ENCODE measurements at places on chromosomes 5 and 9.

- DNase-seq, result no peak
These were observed 10.2 kb downstream of the AQP3 start for GRCh38 chr9:33437205-33437604.

- no peak for DNase-seq
These were observed 364.1 kb upstream of the RORB start for GRCh38 chr9:74132986-74133385.

GRCh38 chr5:141359790-141360426, at the start of gene PCDHGB2:
PCDHGB2 (plus strand) TSS chr5:141359994; CDS start chr5:141360136, 142 bp downstream.
- DNase-seq, result no peak

DNA sequence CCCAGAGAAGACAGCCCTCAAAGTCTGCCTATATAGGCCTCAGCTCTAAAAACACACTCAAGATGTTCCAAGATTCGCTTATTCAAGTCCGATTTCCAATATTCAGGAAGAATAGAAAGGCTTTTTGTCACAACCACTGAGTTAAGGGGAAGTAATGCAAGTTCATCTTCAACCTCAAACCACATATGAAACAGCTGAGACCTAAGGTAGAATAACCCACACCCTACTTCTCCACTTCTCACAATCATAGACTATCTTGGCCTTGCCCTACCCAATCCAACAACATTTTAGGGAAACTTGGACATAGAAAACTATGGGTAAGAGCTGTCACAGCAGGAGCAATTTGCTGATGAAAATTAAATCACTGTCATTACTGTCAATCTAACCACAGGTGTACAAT, 152.0 kb upstream of the LRRTM2 start:
- no peak for DNase-seq

DNA sequence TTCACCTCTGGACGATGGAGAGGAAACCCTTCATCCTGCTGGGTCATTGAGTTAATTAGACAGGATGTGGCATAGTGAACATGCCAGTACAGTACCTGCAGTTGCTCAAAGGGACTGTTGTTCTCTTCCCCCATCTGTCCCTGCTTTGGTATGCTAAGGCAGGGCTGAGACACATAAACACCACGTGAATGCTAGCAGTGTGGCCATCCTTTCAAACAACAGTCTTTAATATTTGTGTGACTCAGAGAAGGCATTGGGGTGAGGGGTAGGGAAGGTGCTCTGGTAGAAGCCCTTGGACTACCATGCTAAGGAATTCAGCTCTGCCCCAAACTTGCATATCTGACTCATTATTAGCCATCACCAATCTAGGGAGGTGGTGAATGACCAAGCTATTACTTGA, 180.2 kb upstream of the ZNF618 start:
- no peak for DNase-seq

GRCh38 chr5:176536902-176537553, at the start of gene RNF44:
RNF44 (minus strand) TSS chr5:176537402; CDS start chr5:176532472, 4,930 bp downstream.
- DNase-seq, result peak; percentile 98

DNA sequence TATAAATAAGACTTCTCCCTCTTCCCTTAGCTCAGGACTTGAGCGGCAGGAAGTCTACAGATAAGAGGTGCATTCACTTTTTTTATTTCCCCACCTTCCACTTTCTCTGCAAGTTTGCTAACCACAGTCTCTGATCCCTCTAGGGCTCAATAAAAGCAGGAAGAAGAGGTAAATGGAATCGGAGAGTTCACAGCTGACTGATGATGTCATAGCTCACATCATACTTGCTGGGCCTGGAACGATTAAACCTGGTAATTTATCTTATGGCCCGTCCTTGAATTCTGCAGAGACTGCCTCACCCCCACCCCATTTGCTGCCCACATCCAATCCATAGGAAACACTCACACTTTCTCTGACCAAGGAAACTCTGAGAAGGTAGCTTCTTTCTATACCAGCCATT, 62.9 kb downstream of the DRD1 start:
- DNase-seq, result no peak

DNA sequence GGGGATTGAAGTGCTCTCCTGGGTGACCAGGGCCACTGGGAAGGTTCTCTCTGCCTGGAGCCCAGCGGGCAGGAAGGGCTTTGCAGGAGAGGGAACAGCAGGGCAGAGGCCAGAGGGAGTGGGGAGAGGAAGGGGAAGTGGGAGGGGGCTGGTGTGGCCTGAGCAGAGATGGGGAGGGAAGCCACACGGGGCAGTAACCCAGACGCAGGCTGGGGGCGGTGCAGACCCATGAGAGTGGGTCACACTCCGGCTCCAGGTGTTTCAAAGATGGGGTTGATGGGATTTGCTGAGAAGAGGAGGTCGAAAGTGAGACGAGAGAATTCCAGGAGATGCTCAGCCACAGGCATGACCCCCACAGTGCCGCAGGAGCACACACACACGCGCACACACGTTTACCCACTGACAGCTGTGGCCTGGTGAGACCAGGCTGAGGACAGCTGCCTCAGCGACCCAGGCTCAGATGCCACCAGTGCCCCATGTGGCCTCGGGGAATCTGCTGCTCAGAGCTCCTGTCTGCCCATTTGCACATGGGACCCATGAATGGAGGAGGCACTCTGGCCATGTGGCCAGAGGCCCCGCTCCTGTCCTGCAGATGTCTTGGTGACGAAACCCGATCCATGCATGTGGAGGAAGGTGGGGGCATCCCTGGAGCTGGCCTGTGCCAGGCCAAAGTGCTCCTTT, 32.7 kb upstream of the FCN2 start:
- DNase-seq, result no peak

GRCh38 chr5:56037531-56038010, 42.8 kb upstream of the IL6ST start:
- DNase-seq, result no peak

DNA sequence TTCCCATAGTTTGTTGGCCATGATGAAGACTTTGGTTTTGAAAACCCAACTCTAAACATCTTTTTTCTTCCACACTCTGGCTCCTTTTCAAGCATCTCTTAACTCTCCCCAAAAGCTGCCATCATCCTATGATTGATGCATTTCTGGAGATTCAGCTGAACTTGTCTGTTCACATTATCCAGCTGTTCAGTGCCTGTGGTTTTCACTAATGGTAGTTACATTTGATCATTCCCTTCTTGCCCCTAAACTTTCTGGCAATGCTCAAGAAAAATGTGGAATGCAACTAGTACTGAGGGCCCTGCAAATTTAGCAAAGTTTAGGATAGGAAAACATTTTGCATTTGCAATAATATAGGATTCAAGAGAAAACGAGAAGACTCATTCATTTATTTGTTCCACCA, 267.5 kb downstream of the ENC1 start:
- no peak for DNase-seq

- DNase-seq, result peak; percentile 30
These were observed 166.8 kb downstream of the ARHGEF28 start for GRCh38 chr5:73792687-73793320.

DNA sequence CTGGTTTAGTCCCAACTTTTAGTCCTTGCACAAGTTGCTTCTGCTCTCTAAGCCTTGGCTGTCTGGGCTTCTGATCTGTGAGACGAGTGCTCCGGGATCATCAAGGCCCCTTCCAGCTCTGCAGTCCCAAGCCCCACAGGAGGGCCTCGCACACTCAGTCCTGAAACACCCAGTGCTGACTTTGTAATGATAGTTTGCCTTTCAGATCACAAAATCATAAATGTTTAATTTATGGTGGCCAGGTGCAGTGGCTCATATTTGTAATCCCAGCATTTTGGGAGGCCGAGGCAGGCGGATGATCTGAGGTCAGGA, 95.9 kb upstream of the SLC25A48 start:
- DNase-seq, result no peak

DNA sequence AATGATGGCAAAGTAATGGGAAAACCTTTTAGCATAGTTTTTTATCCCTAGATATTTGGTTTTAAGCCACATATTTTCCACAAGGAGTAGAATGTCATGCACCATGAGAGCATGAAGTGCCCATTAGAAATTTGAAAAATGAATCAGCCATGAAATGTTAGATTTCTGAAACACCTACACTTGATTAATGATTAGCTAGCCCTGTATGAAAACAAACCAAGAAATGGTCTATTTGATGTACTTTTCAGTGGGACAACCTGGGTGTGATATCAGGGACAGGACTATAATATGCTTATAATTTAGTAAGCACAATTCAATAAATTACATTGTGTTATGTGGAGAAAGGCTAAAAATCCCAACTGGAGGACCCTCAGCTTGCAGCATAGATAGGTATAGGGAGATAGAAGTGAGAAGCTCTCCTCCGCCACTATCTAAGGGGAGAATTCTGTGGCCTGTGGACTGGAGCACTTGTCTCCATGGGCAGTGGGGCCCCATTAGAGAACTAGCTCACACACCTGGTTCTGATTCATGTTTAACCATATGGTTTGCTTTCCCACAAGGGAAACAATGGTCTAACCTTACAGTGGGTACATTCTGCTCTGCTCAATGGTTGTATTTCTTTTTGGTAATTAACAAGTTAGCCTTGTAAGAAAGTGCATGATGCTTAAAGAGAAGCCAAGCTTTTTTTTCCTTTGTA, 35.2 kb downstream of the NUP214 start:
- DNase-seq, result no peak

GRCh38 chr9:76441551-76442322, 17.2 kb upstream of the GCNT1 start:
- no peak for DNase-seq

GRCh38 chr5:72476275-72476674, 30.9 kb downstream of the ZNF366 start:
- DNase-seq, result no peak

GRCh38 chr9:114968671-114969070, 38.3 kb upstream of the TNFSF8 start:
- DNase-seq, result no peak

DNA sequence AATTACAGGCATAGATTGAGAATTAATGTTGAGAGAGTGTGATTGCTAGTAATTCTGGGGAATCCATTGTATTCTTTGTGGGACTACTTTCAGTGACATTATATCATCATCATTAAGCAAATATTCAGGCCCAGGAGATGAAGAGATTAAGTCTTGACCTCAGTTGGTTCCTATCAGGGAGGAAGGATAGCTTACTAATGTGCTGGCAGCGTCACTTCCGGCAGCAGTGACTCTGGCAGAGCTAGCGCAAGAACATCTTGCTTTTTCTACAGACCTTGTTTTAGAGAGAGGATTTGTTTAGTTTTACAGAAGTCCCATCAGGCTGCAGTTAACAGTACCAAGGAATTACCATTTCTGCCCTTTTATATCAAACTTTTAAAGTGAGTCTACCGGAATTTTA, 20.3 kb downstream of the OSTF1 start:
- DNase-seq, result no peak

- DNase-seq, result no peak
These were observed 128.4 kb downstream of the GRIA1 start for GRCh38 chr5:153618867-153619266.

DNA sequence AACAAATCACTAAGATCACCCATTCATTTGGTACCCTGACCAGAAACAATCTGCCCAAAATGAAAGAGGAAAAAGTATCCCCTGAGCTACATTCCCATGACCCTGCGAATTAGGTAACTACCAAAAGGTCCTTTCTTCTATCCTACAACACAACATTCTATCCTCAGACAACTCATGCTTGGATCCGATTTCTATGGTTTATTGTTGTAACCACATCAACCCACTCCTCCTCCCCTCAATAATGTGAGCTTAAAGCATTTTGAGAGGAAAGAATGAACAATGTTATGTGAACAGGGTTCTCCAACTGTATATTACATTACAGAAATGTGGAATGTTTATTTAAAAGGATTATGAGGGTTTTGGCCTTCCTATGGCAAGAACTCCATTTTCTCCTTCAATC, 4.0 kb downstream of the SLC35D2 start:
- DNase-seq, result no peak

DNA sequence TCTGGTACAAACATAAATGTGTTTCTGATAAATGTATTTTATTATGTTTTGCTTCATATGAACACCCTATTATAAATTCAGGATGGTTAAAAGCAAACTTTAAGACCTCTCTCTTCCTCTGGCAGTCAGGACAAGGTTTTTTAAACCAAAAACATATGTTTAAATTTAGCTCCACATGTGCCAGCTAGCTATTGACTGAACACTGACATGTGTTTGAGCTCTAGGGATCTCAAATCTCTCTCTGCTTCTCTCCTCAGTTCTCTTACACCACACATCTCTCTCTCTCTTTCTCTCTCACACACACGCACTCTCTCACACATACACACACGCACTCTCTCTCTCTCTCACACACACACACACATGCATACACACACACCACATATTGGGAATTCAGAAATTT, 150.1 kb upstream of the RFX3 start:
- DNase-seq, result no peak

GRCh38 chr5:40674661-40675235, 5.0 kb upstream of the PTGER4 start:
- DNase-seq, result no peak

DNA sequence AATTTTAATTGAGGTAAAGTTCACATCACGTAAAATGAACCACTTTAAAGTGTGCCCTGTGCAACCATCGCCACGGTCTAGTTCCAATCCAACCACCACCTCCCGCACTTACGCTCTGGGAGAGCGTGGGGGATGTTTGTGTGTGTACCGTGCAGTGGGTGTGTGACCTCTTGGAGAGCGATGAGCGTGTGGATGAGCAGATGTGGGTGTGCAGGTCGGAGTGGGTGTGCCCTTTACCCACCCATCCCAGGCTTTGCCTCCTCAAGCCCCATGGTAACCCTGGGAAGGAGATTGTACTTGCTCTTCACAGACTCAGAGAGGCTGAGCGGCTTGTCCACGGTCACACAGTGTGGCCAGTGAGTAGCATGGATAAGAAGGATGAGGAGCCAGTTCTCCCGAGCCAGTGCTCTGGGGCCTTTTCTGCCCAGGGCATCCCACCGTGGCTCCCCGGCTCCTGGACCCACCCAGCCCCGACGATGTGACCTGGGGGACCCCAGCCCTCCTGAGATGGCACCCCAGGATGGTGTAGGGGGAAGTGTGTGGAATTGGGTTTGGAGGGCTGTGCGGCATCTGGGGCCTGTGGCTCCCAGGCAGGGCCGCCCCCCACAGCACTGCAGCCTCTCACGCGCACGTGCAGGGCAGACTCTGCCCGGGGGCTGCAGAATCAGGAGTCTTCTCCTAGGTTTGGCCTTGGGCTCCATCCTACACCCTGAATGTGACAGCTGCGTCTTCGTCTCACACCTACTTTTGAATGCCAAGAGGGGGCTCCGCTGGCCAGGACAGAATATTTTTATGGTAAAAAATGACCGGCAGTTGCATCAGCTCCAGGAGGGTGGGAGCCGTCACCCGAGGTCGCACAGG, 13.6 kb downstream of the LHX3 start:
- no peak for DNase-seq

GRCh38 chr5:2333291-2333690, 418.2 kb downstream of the IRX2 start:
- no peak for DNase-seq

- no peak for DNase-seq
These were observed 7.1 kb downstream of the MEGF9 start for GRCh38 chr9:120707170-120707569.

GRCh38 chr5:34731435-34732232, 75.5 kb downstream of the RAI14 start:
- no peak for DNase-seq
